NCI-H1930 (cell line): ENCODE measurements at places on chromosomes 12 and 14.

DNA sequence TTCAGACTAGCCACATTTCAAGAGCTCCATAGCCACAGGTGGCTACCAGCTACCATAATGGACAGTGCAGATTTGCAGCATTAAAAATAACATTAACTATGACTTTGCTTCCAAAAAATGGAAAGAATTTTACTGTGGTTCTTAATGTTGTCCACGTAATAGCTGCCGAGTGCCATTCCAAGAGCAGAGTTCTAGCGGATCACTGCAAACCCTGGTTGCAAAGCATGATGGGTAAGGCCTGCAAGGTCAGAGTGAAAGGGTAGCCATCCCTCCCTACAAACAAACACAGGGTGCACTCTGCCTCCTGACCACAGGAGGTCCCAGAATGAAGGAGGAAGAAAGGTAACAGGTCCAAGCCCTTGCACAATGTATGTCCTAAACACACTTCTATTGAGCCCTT lies 157.6 kb downstream of the DPF3 start:
- DNase-seq, result no peak

DNA sequence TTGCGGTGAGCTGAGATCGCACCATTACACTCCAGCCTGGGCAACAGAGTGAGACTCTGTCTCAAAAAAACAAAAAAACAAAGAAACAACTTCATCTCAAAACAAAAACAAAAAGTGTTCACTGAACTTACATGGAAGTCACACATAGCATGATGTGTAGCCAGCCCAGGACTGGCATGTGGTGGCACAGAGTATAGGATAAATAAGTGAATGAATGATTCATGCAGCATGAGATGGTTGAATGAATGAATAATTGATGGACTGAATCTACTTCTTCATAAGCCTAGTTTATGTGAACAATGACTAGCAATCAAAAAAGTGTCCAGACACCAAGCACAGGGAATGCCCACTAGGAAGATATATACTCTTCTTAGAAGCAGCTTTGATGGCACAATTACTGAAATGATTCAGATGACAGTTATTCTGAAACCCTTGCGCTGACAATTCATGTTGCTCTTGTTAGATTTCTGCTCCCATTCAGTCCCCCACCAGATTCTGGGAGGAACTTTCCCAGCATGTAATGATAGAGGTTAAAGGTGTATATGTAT lies 31.6 kb upstream of the SERPINA6 start:
- no peak for DNase-seq

DNA sequence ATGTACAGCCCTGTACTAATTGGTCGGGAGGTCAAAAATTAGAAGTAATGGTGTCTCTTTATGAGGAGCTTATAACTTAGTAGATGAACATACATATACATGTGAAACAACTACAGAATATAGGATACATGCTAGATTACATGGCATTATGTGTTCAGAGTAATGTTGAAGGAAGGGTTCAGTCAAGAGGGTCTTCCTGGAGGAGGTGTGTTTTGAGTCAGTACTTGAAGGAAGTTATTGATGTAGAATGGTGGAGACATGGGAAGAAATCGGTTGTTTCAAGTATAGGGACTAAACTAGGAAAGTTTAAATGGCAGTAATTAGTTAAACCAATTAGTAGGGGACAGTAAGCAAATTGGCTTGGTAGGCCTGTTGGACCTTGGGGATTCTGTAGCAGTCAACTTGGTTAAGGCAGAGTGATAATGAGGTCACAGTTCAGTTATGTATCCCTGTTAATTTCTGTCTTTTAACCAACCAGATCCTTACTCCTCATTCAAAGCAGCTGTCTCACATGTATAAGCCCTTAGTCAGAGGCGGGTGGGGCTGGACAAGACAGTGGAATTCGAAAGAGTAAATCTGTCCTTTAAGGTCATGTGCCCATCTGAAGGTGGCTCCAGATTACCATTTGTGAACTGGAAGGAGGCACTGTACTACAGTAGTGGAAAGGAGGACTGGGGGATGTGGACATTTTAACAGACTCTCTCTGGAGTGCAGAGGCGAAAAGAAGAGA lies 3.5 kb upstream of the ANKRD52 start:
- no peak for DNase-seq

- DNase-seq, result no peak
Observed at GRCh38 chr12:56769868-56770267, 6.7 kb downstream of the HSD17B6 start.

- DNase-seq, result no peak
Observed at GRCh38 chr14:96637521-96637920, 135.3 kb downstream of the PAPOLA start.

- no peak for DNase-seq
Observed at GRCh38 chr12:106425061-106425702, 67.6 kb downstream of the POLR3B start.

DNA sequence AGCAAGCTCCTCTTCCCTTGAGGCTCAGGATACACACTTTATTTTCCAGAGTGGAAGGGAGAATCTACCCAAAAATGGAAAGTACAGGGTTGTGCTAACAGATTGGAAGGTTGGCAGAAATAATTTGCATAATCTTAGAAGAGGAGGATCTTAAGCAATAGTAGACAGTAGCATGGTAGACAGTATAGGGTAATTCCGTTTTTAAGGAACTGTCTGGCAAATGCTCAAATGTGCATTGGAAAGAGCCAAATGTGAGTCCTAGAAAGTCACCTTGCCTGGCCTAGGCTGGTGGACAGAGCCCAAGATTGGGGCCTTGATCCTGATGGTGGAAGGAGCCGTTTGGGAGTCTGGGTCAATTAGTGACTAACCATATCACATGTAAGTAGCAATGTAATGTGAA lies 13.1 kb upstream of the CARMIL3 start:
- DNase-seq, result no peak
